ENCODE measurements at places on chromosomes 16 and 17.

GRCh38 chr16:82350560-82350959 is 180.5 kb upstream of the MPHOSPH6 start:
- no peak for DNase-seq

DNA sequence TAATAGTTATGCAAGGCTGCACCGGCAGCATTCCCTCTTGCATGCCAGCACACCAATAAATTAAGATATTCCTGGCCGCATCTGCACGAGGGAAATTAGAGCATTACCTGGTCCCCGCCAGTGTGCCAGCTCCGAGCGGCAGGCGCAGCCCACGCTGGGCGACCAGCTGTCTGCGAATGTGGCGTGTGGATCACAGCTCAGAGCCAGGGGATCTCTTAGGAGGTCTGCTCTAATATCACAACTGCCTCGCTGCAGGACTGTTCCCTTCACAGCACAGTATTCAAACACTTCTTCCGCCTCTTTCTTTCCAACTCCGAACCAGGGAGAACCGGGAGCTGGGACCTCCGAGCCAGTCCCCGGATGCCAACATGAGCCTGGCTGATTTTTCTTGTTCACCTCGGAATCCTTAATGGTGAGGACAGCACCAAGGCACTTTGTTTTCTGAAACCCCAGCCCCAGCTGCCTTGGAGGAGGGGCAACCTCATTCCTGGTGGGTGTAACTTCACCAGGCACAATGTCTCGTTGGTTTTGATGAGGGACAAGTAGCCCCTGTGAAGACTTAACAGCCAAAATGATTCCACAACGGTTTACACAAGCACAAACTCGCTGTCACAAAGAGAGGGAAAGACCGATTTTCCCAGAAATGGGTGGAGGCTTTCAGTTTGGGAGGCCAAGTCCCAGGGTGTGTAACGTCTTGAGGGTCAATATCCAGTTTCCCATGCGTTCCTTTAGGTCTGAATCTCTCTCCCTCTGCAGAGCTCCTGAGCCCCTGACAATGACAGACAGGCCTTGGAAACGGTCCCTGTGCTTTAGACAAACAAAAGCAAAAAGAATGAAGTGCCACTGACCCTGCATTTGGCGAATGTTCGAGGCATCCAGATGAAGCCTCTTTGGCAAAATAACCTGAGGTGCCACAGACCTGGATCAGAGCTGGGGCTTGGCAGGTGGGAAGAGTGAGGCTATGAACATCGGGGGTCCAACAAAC is 213.2 kb downstream of the C16orf78 start:
- DNase-seq, result no peak

DNA sequence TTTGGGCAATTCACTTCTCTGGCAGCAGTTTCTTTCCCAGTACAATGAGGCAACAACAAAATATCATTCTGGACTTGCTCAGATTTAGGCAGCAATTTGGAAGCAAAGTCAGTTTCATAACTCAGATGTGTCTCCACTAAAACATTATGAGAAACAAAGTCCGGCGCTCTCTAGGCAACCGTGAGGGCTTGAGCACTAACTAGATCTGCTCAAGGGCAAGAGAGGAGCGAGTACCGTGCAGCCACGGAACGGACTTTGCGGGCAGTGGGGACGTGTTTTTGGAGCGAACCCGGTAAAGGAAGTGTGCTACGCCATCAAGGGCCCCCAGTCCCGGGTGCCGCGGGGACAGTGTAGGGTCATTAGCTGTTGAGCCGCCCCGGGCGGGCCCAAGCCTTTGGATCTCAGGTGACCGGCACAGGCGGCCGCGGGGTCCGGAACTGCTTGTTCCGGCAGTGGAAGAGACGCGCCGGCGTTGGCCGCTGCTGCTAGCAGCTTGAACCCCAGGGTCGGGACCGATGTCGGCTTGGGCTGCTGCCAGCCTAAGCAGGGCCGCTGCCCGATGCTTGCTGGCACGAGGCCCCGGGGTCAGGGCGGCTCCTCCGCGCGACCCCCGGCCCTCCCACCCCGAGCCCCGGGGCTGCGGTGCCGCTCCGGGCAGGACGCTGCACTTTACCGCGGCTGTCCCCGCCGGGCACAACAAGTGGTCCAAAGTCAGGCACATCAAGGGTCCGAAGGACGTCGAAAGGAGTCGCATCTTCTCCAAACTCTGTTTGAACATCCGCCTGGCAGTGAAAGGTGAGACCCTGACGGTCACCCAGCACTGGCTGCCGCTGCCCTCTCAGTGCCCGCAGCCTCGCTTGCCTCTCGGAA is at the start of gene TACO1:
TACO1 (plus strand) TSS at position 327 of the 870 bp plus-strand sequence; CDS start at position 516, 189 bp downstream.
- DNase-seq, result peak; percentile 50

GRCh38 chr17:78677303-78678221 is 100.4 kb upstream of the DNAH17 start:
- no peak for DNase-seq

DNA sequence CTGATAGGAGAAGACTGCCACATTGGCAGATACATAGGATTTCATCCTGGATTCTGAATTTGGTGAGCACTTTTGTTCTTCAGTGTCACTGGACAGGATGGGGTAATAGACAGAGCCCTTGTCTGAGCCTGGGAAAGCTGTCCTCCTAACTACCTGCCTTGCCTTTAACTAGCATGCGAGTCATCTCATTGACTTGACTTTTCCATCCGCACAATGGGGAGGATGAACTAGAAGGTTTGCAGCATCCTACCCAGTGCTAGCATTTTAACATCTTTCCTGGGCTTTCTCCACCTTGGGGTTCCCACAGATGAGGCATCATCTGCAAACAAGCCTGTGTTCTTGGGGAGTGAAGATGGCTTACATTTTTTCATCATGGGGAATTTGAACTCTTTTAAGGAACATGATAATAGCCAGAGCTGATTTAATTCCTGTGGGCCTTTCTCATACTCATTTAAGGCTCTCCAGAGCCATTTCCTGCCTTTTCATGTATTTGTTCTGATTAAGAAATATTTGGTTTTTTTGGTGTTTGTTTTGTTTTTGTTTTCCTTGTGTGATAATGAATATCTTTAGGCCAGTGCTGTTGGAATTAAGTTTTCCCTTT is 139.5 kb downstream of the MSI2 start:
- no peak for DNase-seq

DNA sequence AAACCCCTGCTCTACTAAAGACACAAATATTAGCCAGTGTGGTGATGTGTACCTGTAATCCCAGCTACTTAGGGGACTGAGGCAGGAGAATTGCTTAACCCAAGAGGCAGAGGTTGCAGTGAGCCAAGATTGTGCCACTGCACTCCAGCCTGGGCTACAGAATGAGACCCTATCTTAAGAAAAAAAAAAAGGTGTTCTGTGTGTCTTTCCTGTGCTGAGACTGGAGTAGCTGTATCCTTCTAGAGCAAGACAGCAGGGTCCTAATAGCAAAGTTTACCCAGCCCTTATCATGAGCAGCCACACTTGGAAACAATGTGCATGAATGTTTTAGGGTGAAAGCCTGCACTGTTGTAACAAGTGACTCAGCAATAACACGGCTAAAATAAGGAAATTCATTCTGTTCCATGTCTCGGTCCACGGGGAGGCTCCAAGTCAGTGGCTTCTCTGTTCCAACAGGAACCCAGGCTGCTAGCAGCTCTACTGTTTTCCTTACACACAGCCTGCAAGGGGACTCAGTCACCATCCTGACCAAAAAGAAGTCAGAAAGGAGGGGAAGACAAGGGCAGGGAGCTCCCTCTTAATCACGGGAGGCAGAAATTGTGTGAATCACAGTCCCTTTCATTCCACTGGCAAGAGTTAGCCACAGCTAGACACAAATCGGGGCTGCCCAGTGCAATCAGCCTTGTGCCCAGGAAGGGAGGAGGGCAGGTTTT is 7.1 kb upstream of the SLC5A11 start:
- no peak for DNase-seq

GRCh38 chr17:34369571-34369970 is 6.5 kb upstream of the CCL1 start:
- no peak for DNase-seq
